Activated naive CD4-positive, alpha-beta T cell treated with anti-CD3 and anti-CD28 coated beads for 36 hours (primary cell): ENCODE measurements at places on chromosomes 7 and 10. TPM values are rescaled to one million over a fixed set of nuclear protein-coding genes. Genes with fewer than 3 reads are reported as not detected.

DNA sequence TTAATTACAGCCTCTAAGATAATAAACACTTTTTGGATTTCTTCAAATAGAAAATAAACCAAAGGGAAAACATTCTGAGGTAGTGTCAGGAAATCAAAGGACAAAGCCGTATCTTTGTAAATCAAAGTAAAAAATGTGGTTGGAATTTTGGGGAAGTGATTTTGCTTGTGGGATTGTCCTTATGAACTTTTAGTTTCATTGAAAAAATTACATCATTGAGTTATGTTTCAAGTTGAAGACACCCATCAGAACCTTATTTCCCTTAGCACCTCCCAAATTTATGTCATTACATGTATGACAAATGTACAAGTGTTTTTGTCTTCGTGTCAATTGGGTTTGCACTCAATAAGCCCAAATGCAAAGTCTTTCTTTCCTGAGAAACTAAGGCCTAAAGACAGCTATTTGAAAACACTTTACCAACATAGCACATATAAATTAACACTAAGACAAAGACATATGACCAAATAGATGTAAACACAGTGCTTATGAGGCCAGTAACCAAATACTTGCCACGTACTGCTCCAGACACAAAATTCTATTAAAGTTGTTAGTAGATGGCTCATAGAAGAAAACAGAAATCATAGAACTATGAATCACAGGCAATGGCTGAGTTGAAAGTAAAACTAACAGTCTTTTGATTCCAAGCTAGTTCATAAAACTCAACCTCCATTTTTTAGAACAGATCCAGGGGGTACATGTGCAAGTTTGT is 26.9 kb upstream of the LAMB4 start:
- DNase-seq = no peak

DNA sequence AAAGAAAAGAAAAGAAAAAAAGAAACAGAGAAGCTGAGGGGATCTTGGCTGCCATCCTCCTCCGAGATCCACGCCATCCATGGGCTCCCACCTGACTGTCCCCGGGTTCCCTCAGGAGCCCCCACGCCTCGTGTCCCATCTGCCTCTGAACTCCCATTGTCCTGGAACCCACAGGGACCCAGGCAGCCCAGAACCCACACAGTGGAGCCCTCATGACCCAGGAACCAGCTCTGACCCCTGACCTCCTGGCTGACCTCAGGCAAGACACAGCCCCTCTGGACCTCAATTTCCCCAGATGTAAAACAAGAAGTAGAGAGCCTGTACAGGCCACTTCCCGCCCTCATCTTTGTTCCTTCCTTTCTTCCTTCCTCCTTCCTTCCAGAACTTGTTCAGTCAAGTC is 40.4 kb downstream of the RASGEF1A start:
- DNase-seq = peak; percentile 2

- no peak for DNase-seq
Measured at GRCh38 chr7:92056286-92056685, 78.0 kb downstream of the CYP51A1 start.

DNA sequence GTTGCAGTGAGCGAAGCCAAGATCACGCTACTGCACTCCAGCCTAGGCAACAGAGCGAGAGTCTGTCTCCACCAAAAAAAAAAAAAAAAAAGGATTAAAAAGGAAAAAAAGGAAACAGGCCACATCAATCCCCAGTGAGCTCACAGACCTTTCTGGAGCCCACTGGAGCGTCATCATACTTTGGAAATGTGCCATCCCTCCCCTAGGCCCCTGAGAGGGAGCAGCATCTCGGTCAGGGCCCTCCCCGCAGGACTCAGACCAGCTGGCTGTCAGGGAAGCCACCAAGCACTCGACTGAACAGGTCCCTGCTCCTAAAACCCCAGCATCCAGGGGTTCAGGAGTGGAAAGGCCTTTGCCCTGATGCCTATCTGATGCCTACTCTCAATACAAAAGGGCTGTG is 97.9 kb upstream of the SH2B2 start:
- no peak for DNase-seq

- no peak for DNase-seq
Measured at GRCh38 chr10:60549686-60550085, 160.0 kb upstream of the ANK3 start.

GRCh38 chr7:16060502-16060901 is 360.8 kb downstream of the CRPPA start:
- DNase-seq = no peak

Gene LFNG
- total RNA-seq = 19.7 TPM

GRCh38 chr7:83514977-83515376 is 134.0 kb downstream of the SEMA3E start:
- DNase-seq = no peak

Gene WDR86
- total RNA-seq = not detected

DNA sequence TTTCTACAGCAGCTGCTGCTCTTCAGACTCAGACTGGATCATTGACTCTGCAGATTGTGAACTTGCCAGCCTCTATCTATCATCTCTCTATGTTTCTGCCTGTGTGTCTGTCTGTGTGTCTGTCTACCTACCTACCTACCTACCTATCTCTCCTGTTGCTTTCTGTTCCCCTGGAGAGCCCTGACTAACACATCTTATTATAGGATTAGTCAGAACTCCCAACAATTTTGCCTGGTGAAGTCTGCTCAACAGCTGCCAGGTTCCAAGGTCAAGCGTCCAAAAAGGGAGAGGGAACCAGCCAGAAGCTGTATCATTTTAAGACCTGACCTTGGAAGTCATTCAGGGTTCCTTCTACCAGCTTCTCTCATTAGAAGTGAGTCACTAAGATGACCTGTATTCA is 579.0 kb upstream of the DPP6 start:
- DNase-seq = no peak

DNA sequence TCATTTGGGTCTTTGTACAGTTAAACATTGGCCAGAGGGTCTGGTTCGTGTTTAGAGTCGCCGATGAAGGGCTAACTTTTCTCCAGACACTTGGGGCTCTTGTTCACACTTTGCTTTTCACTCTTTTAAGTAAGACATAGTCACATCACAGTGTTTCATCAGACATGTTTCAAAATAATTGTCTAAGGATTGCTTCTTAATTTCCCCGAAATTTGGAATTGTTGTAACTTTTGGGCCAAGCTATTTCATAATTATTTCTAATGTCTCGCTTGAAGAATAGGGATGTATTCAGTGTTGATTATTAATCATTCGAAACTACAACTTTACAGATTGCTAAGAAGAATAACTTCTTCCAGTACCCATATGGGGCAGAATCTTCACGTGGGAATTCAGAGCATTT is 92.8 kb downstream of the TCF7L2 start:
- no peak for DNase-seq

Gene SLC26A3
- total RNA-seq = not detected

Gene NUDT13
- 0.83 TPM for total RNA-seq

Gene LAMB1
- total RNA-seq = 0.14 TPM

Gene PLXNA4
- 0.02 TPM for total RNA-seq

- DNase-seq = no peak
Measured at GRCh38 chr7:131346885-131347592, 19.4 kb downstream of the MKLN1 start.

DNA sequence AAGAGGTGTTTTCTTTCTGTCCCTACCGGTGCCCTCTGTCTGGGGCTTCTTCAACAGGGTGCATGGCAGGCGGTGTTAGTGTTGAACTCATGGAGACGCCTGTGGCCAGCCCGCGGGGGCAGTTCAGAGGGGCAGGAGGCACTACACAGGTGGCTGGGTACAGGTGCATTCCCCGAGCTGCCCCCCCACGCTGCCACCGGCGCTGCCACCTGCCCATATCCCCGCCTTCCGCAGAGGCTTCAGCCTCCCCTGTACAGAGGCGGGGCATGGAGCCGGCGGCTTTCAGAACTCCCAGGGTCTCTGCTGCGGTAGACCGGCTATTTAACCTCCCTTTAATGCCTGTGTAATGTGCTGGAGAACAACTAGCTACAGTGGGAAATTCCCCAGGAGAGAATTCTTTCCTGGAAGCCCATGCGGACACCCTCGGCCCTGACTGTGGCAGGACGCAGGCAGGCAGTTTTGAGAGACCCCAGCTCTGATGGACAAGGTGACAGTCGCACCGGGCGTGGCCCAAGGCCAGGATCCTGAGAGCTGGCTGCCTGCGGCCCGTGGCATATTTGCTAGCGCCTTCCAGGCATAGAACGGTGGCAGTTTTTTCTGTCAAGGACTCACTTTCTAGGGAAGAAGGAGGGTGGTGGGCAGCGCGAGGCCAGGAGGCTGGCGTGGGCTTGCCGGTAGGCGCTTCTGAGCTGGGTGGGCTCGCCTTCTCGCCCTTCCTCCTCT is 53.7 kb upstream of the ZNF32 start:
- no peak for DNase-seq

DNA sequence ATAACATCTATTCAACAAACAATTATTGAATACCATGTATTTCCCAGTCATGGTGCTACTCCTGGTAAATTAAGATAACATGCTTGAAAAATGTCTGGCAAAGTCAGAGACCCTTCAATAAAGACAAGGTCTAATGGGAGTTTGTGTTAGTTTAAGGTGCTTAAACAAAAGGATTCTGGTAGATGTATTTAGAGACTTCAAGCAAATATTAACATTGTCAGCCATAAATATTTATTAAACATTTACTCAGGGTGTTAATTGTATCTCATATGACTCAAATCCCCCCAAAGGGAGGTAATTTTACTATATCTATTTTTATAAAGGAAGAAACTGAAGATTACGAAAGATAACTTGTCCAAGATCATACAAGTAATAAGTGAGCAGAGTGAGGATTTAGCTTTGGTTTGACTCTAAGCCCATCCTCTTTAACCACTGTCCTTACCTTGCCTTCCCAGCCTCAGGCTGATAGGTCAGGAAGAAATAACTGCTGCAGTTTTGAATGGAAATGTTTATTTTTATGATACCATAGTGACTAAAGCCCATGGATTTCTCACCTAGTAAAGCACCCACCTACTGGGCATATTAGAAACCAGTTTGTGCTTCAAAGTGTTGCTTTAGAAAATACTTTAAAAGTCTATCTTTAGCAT is 215.4 kb downstream of the COBL start:
- no peak for DNase-seq

Gene KCNH2
- total RNA-seq = 0.17 TPM

DNA sequence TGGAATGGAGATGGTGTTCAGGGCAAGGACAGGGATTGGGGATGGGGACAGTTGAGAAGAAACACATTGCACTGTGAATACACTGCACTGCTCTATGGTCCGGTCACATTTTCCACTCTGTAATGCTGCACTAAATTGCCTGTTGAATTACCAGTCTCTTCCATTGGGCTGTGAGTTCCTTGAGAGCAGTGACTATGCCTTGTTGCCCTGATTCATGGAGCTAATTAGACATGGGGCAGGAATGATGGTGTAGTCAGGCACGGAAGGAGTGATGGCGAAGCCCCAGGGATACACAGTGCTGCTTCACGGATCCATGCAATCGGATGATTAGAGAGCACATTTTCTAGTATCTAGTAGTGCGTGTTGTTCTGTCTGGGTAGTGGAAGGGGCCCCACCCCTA is 25.4 kb upstream of the GPAM start:
- no peak for DNase-seq
